ENCODE measurements at places on chromosomes 3 and 15. TPM values are rescaled to one million over a fixed set of nuclear protein-coding genes. Genes with fewer than 3 reads are reported as not detected.

The CFAP44 gene
- polyA plus RNA-seq = 0.61 TPM

The TNFAIP8L3 gene
- 0.44 TPM for polyA plus RNA-seq

The RASL12 gene
- 0.57 TPM for polyA plus RNA-seq

The CHP1 gene
- 162 TPM for polyA plus RNA-seq

The ARPP19 gene
- 12.1 TPM for polyA plus RNA-seq

The ADAMTSL3 gene
- polyA plus RNA-seq = 8.8 TPM

The CKMT1B gene
- 0.03 TPM for polyA plus RNA-seq

The APH1B gene
- polyA plus RNA-seq = 6.7 TPM

The ITIH4 gene
- polyA plus RNA-seq = 3,354 TPM

- no peak for DNase-seq
These were observed 6.4 kb downstream of the CADM2 start for GRCh38 chr3:84965141-84965540.

DNA sequence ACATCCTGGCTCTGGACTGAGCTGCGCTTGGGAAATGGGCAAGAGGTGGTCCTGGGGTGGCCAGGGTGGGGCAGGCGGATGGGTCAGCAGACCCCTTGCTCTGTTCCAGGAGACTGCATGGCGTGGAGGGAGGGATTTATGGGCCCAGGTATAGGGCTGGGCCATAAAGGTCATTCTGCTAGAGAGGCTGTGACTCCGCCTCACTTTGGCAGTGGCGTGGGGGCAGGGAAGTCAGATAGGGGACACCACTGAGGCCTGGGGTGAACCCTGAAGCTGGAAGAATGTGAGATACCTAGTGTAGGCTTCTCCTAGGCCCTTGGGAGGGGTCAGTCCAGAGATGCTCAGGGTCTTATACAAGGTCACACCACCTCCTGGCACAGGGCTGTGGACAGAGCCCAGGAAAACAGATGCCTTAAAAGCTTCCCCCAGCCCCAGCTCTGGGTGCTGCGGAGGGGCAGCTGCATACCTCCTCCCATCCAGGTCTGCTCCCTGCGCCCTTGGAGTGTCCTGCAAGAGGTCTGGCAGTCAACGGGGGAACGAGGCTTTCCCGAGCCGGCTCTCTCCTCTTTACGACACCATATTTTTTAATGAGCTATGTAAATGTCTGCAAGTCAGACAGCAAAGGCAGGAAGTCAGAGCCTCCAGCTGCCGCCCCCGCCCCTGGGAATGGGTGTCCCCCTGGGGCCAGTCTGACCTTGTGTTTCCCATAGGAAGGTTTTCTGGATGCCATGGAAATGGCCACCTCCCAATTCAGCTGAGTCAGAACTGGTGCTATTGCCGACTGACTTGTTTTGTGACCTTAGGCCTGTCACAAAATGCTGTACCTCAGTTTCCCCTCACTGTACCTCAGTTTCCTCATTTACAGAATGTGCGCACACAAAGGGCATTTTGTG, 26.3 kb downstream of the LINGO1 start:
- no peak for DNase-seq

GRCh38 chr15:83289160-83289559, 4.7 kb upstream of the BNC1 start:
- DNase-seq = no peak

- DNase-seq = no peak
These were observed 89.6 kb upstream of the TSEN2 start for GRCh38 chr3:12394569-12395271.

GRCh38 chr15:40988156-40988555, 34.9 kb downstream of the CHAC1 start:
- DNase-seq = no peak

DNA sequence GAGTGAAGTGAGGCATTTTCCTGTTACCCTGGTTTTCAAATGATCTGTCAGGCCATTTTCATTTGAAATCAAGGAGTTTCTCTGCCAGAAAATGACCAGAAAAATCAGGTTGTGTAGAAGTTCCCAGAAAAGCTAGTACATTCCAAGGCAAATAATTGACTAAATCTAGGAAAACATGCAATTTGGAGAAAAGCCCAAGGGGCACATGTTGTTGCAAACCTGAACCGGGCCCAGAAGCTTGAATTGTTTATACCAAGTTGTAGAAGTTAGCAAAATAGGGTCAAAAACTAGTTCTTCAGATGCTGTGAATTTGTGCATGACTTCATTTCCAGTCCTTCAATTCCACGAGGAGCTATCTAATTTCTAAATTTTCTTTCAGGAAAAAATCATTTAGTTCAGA, 31.0 kb downstream of the TRIM42 start:
- DNase-seq = no peak

GRCh38 chr15:89817701-89818280, 3.1 kb upstream of the ANPEP start:
- DNase-seq = no peak

- DNase-seq = no peak
These were observed 178.8 kb downstream of the KLHL25 start for GRCh38 chr15:85615930-85616329.

GRCh38 chr3:32420126-32421038, 28.7 kb downstream of the CMTM7 start:
- no peak for DNase-seq

DNA sequence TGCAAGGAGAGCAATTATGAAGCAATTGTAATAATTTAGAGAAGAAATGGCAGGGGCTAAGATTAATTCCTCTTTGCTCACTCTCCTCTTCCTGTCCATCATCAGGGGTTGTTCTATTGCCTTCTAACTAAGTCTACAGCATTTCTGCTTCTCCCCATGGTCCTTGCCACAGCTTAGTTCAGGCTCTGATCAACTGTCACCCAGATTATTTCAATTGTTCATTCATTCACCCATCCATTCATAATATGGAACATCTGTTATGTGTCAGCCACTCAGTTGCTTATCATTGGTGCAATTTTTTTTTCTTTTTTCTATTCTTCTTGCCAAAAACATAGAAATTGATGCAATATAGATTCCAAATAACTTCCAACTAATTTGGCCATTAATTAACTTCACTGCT, 93.2 kb downstream of the CD47 start:
- no peak for DNase-seq

- no peak for DNase-seq
These were observed 219.7 kb upstream of the SETMAR start for GRCh38 chr3:4083225-4084015.

DNA sequence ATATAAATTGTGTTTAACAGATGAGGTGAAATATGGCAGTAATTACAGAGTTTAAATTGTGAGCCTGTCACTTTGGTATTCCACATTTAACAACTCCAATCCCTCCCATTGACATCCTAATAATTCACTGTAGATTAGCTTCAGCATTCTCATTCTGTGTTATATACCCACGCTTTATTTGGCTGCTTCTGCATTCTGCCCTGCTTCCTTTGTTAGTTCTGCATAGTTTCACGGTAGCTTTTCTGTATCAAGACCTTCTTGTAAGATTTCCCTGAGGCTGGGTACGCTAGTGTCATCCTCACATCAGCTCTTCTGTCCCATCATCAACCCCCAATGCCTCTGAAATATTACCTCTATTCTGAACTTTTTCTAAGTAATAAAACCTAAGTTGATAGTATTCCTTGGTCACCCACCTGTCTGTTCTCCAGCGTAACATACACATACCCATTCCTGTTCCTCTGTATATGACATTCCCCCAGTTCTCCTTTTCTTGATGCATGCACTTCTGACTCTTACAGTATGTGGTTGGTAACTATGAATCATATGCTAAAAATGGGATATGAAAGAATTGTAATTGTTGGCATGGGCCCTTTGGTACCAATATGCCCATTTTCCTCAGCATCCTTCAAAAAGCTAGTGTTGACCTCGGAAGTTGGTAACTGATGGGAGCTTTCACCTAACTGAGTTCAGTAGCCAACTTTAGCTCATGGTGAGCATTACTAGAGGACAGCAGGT, 171.2 kb downstream of the KLHL25 start:
- no peak for DNase-seq
